ENCODE measurements at places on chromosomes 7 and 10.
A peak's percentile ranks its signal among the peaks of the same experiment; 100 is the strongest.

DNA sequence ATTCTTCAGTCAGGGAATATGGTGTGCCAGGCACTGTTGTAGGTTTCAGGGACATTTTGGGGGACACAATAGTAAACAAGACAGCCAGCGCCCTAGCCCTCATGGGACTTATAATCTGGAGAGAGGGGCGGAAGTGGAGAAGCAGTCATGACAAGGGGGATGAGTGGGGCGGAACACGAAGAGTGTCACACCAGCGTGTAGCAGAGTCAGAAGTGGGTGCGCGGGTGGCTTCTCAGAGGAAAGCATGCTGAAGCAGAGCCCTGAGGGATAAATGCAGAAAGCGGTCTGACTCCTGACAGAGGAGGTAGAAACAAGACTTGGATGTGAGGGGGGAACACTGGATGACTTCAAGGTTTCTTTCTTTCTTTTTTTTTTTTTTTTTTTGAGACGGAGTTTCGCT is 160.3 kb upstream of the LYZL2 start:
- no peak for DNase-seq

DNA sequence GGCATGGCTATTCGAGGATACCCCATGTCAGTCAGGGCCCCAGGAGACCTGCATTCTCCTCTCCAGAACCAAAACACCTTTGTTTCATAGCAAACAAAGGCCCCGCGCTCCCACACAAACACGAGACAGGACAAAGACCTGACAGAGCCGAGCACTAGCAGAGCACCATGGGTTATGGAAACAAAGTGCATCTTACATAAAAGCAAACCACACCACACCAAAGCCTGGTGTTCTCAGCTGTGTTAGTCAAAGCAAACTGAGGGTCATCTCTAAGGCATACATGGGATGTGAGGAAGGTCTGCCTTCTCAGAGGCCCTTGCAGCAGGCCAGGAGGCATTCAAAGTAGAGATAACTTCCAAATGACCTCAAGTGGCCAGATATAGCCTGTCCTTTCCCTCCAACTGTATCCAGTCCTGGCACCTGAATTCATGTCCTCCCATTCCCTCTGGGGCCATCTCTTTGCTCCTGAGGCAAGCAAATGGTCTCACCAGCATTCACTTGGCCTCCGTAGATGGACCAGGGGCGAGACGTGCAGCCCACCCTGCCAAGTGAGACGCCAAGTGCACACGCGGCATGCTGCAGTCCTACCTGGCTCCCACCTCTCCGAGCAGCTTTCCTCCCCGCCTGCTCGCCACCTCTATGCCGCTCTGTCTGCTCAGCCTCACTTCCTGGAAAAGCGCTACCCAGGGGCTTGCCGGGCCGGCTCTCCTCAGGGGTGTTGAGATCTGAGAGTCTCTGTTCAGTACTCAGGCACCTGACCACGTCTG is 45.3 kb upstream of the PDLIM1 start:
- DNase-seq = no peak

DNA sequence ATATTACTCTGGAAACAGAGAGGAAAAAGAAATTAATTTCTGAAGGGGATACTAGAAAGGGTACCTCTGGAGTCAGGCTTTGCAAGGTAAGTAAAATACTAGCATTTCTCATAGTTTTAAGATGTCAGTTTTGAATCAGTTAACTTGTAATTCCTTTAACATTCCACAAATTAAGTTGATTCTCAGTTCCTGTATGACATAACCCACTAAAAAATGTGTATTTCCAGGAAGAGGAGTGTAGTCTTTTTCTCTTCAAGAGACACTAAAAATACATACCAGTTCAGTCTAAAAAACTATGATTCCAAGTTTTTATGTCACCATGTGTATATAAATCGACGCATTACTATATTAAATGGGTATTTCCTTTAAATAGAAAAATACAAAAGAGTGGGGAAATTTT is 113.2 kb downstream of the CDK6 start:
- no peak for DNase-seq

DNA sequence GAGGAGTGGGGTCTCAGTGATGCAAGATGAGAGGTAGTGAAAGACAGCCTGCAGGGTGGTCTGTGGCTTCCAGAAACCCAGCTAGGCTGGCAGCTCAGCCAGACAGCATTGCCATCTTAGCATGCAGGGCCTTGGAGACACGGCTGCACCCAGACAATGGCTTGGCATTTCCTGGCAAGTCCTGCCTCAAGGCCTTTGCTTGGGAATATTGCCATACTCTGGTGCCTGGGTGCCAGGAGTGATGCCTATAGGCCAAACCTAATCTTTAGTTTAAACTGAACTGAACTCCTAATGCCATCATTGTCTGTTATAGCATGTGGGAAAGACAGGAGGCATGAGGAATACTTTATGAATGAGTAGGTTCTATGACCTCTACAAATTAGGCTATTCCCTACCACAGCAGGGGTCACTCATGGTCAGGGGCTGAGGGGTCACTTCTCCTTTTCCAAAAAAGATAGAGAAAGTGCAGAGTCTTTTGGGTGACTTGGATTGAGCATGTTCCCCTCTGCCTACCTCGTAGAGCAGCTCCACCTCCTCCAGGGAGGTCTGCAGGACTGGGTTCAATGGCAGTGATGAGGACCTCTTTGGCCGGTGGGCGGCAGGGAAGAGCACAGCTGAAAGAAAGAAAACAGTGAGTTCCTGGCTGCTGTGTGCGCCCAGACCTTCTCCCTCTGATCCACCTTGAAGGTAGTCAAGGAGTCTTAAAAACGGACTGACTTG is 8.8 kb upstream of the SLC13A4 start:
- DNase-seq = no peak

DNA sequence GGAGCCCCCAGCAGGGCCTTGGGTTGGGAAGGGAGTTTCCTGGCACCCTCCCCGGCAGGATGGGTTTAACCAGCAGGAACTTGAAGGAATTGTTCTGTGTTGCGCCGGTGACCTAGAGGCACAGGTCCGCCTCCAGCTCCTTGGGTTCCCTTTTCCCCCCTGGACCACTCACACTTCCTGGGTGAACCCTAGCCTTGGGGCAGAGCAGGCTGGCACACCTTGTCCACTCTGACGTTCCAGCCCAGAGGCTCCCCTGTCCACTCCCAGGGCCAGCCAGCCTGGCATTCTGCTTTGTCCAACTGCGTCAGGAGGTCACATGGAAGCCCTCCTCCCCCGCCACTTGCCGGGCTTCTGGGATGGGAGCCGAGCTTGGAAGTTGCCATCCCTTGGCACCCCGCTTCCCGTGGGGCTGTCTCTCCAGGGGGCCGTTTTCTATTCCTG is 25.8 kb downstream of the TMEM120A start:
- no peak for DNase-seq

- no peak for DNase-seq
Measured at GRCh38 chr10:44787480-44788075, 123.6 kb upstream of the TMEM72 start.

DNA sequence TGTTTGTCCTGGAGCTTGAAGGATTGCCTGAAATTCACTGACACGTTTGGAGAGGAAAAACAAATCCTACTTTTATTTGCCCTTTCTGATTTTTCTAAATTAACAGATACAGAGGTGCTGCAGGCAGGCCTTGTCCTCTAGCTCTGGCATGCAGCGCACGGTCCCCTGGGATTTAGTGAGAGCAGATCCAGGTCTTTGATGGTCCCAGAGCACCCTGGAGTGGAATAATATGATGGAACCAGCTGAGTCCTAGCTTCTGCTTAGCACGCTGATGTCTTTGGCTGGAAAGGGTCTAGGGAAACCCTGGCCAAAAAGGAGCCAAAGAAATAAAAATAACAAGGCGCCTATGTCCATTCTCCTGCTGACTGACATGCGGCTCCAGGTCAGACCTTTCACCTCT is 40.5 kb downstream of the C10orf120 start:
- no peak for DNase-seq

DNA sequence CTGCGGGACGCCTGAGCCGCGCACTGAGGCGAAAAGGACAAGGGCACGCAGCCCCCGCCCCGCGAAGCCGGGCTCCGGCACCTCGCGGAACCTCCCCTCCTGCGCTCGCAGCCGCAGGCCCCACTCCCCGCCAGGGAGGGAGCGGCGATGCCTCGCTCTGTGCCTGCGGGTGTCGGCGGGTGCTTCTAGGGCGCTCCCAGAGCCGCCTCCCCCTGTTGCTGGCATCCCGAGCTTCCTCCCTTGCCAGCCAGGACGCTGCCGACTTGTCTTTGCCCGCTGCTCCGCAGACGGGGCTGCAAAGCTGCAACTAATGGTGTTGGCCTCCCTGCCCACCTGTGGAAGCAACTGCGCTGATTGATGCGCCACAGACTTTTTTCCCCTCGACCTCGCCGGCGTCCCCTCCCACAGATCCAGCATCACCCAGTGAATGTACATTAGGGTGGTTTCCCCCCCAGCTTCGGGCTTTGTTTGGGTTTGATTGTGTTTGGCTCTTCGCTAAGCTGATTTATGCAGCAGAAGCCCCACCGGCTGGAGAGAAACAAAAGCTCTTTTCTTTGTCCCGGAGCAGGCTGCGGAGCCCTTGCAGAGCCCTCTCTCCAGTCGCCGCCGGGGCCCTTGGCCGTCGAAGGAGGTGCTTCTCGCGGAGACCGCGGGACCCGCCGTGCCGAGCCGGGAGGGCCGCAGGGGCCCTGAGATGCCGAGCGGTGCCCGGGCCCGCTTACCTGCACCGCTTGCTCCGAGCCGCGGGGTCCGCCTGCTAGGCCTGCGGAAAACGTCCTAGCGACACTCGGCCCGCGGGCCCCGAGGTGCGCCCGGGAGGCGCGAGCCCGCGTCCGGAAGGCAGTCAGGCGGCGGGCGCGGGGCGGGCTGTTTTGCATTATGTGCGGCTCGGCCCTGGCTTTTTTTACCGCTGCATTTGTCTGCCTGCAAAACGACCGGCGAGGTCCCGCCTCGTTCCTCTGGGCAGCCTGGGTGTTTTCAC is 519 bp downstream of the ITGB8 start:
- no peak for DNase-seq

DNA sequence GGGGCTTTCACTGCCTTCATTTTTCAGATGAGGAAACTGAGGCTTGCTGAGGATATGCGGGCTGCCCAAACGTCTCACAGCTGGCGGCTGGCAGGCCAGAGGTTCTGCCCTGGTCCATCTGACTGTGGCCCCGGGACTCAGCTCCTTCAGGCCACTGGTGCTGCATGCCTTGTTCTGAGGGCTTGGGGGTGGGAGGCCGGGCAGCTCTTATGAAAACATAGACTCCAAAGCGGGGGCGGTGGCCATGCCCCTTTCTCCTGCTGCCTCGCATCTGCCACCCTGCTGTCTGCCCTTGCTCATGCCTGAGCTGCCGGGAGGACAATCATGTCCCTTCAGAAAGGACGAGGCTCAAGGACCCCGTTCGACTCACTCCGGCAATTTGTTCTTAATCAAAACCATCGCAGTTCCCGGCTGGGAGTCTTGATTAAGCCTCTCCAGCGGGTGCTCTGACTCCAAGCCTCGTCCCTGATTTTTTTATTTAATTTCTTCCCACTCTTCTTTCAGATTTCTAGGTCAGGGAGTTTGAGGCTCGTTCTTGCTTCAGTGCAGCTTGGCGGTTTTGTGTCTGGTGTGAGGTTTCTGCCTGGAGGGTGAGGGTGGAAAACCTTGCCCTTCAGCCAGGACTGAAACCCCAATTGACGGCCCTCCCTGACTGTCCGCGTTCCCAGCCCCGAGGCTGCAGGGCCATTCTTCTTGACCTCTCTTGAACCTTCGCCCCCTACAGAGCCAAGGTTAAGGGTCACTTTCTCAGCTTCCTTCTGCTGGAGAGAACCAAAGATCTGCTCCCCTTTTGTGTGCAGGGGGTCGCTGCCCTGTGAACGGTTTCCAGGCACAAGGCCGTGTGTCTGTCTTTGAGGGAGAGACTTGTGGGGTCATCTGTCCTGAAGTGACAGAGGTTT is 120.8 kb downstream of the DNAJB6 start:
- no peak for DNase-seq

GRCh38 chr10:88582806-88583583 is at the start of gene RNLS:
Gene RNLS, minus strand, starts transcription at chr10:88583318.
- DNase-seq = peak; percentile 25

DNA sequence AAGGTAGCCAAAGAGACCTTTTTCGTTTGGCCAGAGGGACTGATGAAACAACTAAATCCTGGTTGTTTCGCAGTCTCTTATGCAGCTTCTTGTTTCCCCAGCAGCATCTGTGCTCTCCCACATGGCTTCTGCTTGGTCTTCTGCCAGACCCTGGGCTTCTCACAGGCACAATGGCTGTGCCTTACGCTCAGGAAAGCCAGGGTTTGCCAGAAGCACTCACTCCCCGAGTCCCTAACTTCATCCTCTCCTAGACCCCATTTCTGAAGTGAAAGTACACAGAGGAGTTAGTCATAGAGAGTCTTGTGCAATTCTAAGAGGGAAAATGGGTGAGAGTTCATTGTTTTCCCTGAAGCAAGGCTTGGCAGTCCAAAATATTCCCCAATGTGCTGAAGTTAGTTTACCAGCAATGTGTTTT is 121.7 kb downstream of the EVX1 start:
- DNase-seq = no peak

DNA sequence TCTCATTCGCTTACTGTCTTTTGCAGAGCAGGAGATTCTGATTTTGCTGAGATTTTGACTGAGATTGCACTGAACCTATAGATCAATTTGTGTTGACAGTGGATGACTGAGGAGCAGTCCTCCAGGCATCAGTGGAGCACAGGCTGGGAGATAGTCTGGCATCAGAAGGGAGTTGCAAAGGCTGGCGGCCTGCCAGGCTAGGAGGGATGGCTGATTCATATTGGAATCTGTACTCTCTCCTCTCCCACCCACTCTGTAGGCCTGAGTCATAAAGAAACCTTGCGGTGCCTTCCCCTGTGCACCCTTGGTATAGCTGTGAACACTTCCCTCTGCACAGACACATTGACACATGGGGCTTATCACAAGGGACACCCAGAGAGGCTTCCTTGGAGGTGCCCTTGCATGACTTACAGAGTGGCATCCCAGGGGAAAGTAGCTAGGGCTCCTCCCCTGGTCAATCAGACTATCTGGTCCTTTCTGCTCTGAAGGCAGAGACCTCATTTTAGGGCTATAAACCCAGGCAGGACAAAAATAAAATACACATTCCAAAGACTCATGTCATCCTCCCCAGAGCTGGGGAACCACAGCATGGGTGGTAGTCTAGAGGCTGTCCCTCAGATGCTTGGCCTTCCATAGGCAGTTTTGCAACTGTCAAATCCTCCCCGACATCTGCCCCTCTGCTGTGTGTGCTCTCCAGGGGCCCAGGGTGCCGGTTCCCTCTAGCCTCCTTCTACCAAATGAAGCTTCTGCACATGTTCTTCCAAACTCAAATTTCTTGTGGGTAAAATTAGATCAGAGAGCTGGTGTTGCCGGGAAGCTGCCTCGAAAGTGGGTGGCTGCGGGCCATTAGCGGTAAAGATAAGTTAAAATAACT is 37.4 kb upstream of the EEPD1 start:
- DNase-seq = peak; percentile 37

DNA sequence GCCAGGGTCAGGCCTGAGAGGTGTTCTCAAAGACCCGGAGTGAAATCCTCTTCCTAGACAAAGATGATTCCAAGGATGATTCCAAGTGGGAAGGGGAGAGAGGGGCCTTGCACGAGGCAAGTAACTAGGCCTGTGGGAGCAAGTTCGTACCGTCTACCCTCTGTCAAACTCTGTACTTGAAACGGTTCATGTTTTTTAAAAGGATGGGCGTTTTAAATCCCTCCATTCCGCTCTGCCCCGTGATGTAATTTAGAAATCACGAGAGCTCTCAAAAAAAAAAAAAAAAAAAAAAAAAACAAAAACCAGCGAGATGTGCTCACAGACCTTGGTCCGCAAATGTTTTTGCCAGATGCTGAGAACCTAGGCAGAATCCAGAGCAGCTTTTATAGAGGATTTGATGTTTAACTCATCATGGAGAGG is 114.7 kb upstream of the CARD11 start:
- no peak for DNase-seq

- no peak for DNase-seq
Measured at GRCh38 chr7:112084520-112084971, 121.7 kb downstream of the DOCK4 start.

GRCh38 chr7:121307021-121307574 is 21.7 kb upstream of the WNT16 start:
- DNase-seq = no peak
